GM13976 (cell line): ENCODE measurements at places on chromosomes 5 and 9.
A peak's percentile ranks its signal among the peaks of the same experiment; 100 is the strongest.

- peak; percentile 83 for DNase-seq
Measured at GRCh38 chr9:91949946-91950664, at the start of gene ROR2. ROR2 (minus strand) TSS chr9:91950228.

DNA sequence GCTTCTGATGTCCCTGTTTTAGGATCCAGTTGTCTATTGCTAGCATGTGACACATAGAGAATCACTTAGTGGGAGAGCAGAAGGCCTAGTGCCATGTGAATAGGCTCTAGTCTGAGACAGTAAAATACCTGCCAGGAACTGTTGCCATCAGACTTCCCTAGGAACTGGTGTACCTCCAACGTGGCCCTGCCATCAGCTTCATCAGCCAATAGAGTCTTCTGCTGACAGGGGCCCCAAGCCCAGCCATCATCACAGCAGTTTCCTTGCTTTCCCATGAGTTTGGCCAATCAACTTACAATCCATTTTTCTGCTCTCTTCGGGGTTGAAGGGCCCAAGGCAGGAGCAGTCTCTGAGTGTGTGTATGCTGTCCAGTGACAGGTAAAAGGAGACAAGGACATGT is 128.4 kb upstream of the ADRA1B start:
- DNase-seq, result no peak

DNA sequence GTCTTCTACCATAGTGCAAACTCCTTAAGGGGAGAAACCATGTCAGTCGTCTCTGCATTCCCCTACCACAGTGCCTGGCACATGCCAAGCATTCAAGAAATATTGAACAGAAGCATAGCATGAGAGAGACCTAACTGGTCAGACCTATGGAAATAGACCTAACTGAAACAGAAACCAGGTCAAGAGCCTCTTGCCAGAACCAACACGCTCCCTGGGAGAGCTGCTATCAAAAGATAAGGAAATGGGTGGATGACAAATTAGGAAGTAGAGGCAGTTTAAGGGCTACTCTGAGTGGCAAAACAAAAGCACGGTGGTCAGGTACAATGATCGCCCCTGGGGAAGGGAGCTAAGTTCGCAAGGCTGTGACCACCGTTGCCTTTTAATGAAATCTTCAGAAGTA is 66.0 kb upstream of the SMIM15 start:
- no peak for DNase-seq

DNA sequence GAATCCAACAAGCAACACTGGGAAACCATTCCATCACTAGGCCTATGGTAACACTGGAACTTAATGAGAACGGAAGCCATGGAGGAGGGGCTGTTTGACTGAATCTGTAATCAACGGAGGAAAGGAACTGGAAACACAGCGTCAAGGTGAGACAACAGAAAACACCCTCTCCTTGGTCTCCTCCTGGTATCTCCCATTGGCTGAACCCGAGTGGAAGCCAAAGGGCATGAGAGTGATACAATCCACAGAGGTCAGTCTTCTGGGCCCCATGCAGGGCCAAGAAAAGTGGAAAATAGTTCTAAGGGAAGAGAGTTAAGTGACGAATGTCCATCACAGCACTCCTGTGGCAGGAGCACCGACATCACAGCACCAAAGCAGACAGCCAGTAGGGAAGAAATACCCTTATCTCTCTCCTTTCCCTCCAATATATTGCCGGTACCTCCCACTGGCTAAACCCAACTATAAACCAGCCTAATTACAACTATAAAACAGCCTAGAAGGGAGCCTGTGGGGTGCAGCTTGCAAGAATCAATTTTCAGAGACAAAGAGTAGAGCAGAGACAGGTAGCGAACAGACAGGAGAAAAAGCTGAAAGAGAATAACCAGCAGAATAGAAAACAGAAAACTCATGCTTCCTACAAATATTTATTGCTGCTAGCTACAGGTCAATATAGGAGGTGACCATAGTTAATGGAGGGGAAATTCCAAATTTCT is 107.4 kb upstream of the IFNE start:
- DNase-seq, result no peak

DNA sequence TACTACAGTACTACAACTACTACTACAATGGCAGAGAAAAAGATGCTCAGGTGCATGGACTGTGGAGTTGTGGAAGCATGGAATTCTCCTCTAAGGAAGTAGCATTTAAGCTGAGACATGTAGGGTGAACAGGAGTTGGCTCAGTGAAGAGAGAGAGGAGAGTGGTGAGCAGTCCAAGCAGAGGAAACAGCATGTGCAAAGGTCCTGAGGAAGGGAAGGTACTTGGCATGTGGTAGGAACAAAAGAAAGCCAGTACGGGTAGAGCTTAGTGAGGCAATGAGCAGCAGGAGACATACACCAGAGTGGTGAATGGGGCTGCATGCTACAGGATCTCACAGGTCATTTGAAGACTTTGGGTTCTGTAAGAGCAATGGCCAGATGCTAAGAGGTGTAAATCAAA is 41.4 kb upstream of the GLRA1 start:
- no peak for DNase-seq

- no peak for DNase-seq
Measured at GRCh38 chr9:4538621-4539020, 48.4 kb downstream of the SLC1A1 start.

- no peak for DNase-seq
Measured at GRCh38 chr5:5344606-5345005, 77.9 kb upstream of the ICE1 start.

- no peak for DNase-seq
Measured at GRCh38 chr5:172079876-172080275, 73.4 kb upstream of the FBXW11 start.

DNA sequence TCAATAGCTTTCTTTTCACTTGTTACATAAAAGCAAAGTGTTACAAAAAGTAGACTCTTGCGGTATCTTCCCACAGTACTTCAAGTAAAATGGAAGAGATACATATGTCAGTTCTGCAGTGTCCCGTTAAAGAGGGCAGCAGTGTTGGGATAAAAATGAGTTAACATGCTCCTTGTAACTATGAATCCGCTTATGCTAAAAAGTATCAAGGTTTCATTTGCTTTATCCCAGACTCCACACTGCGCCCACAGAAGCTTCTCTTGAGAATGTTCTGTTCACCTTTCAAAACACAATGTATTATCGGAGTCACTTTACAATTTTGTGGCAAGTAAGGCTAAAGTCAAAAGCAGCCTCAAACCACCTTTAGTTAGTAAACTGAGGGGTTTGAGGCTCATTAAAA is 790 bp downstream of the PTAR1 start:
- no peak for DNase-seq

- DNase-seq, result no peak
Measured at GRCh38 chr5:138455232-138455930, 9.9 kb upstream of the EGR1 start.
